ENCODE measurements at places on chromosomes 5 and 9.

- DNase-seq: no peak
Measured at GRCh38 chr9:121082075-121082474, 7.3 kb downstream of the CNTRL start.

- DNase-seq: no peak
Measured at GRCh38 chr9:13166996-13167395, 112.5 kb downstream of the MPDZ start.

DNA sequence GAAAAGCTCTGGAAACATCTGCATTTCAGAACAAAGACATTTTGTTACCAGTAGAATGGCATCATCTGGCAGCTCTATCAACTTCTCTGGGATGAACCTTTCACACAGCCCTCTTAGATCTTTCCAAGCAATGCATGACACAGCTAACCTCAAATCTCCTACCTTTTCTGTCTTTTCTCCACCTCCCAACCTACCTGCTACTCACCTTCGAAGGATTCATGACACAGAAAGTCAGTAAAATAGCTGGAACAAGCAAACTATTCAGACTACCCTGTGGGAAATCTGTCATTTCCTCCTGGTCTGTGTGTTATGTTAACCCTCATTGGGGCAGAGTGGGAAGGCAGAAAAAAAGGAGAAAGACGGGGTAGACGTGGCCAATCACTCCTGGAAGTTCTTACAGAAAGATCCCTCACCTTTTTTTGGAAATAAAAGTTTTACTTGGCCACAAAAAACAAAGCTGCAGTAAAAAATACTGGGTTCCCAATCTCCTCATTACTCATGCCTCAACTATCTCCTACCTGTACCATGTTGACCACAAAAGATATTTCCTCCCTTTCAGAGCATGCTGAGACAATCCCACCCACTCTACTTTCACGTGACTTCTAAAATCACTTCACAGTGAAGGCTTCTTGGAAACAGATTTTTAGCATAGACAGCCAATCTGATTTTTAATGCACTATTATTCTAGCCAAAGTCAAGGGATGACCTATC lies 362.1 kb upstream of the RFX3 start:
- no peak for DNase-seq

GRCh38 chr9:35237311-35237710 lies 75.5 kb downstream of the UNC13B start:
- DNase-seq: no peak
